ENCODE measurements at places on chromosomes 7 and 10.

- no peak for DNase-seq
Observed at GRCh38 chr10:3814838-3815220, 29.8 kb upstream of the KLF6 start.

GRCh38 chr10:974038-974784 lies 14.0 kb upstream of the GTPBP4 start:
- DNase-seq: no peak

GRCh38 chr10:5450605-5451384 lies 38.4 kb downstream of the NET1 start:
- no peak for DNase-seq

GRCh38 chr10:62978482-62978881 lies 154.6 kb upstream of the NRBF2 start:
- DNase-seq: no peak

DNA sequence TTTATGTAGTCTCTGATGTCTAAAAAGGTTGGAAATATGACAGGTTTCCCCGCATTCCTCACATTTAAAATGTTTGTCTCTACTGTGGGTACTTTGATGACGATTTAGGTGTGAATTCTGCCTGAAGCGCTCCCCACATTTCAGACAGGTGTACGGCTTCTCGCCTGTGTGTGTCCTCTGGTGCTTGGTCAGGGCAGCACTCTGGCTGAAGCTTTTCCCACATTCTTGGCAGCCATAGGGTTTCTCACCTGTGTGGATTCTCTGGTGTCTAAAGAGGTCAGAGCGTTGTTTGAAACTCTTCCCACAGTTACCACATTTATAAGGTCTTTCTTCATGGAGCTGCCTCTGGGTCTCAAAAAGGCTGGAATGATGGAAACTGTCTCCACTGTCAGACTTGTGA lies 6.3 kb downstream of the ZNF394 start:
- no peak for DNase-seq

DNA sequence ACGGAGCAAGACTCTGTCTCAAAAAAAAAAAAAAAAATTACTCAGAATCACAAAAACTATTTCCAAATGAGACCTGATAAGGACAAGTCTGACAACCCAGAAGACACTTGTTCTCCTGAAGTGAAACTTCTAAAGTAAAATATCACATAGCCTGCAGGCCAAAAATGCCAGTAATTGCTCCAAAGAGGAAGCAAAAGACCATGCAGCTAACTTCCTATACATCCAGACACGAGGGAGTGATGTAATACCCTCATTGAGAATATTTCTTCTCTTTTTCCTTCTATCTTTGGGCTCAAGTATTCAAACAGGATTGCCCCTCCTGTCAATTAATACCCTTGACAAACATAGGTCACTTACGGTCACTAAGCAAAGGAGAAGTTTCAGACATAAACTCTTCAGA lies 31.2 kb downstream of the ARMH3 start:
- DNase-seq: no peak

GRCh38 chr7:101882005-101882421 lies 64.6 kb downstream of the CUX1 start:
- no peak for DNase-seq

DNA sequence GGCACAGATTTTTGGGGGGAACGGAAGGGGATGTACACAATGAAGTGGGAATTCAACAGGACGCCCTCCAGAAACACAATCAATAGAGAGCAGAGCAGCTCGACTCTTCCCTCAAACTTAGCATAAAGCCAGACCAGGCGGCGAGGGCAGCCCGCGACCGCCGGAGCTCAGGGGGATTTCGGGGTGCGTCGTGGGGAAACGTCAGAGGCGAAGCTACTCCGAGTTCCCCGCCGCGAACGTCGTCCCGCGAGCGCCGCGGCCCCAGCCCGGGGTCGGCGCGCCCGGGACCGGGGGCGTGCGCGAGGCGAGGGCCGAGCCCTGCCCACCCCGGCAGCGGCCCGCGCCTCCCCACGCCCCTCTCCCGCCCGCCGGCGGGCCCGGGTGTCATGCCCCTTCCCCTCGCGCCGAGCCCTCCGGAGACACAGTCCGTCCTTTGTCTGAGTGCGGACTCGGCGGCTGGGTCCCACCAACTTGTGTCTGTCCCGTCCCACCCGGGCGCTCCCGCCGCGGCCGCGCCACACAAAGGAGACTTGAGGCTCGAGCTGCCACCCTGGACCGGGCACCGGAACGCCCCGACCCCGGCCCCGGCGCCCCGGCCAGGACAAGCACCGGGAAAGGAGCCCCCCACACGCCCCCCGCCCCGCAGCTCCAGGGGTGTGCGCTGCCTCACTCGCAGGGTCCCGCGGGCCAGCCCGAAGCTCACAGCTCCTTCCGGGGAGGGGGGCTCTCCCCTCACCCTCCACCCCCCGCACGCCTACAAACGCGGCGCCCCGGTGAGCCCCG lies 634 bp downstream of the EZH2 start:
- no peak for DNase-seq

DNA sequence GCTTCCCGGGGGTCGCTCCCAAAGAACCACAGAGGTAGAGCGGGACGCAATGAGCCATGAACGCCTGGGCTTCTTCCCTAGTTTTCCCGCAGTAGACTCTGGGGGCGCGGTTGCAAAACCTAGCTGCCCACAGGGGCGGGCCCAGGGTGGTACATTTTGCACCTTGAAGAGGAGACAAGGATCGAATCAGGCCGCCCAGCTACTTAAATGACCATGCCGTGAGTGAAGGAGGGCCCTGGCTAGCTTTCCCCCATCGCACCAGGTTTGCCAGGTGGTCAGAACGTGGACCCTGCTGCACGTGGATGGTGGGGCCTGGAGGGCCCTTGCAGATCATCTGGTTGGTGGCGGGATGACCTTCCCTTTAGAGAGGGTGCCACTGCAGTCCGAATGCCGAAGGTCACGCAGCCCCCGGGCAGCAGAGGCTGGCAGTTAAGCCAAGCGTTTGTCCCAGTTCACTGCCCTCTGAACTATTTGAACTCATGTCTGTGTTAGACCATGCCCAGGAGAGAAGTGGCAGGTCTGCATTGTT lies 604 bp upstream of the SHTN1 start:
- no peak for DNase-seq

DNA sequence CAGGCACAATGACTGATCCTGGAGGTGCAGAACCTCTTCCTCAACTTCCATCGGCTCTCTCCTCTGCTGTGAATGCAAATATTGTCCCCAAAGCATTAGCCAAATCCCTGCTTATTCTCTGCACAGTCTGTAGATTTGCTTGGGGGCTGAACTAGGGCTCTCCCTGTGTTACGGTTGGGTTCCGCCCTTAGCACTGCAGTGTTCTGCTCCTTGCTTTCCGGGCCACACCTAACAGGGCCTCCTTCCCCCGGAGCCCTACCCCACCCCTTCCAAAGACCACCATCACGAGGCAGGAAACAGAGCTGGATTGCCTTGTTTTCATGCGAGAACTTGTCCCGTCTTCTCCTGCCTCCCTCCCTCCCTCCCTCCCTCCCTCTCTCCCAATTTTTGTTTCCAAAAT lies 36.6 kb downstream of the SLC25A28 start:
- DNase-seq: no peak

DNA sequence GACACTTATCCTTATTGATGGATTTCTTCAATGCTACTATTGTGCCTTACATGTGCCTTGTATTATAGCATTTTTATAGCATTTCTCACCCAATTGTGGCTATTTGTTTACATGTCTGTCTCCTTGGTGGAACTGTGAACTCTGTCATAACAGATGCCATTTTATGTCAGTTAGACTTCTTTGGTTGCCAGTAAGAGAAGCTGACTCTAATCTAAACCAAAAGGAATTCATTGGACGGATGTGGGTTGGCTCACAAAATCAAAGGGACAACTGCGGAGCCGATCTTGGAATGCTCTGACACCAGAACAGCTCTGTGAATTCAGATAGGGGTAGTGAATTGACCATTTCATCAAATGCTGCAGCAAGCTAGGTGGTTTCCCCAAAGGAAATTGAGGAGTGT lies 15.0 kb downstream of the GARIN1A start:
- DNase-seq: no peak

GRCh38 chr7:158384746-158385145 lies 202.9 kb downstream of the PTPRN2 start:
- no peak for DNase-seq

DNA sequence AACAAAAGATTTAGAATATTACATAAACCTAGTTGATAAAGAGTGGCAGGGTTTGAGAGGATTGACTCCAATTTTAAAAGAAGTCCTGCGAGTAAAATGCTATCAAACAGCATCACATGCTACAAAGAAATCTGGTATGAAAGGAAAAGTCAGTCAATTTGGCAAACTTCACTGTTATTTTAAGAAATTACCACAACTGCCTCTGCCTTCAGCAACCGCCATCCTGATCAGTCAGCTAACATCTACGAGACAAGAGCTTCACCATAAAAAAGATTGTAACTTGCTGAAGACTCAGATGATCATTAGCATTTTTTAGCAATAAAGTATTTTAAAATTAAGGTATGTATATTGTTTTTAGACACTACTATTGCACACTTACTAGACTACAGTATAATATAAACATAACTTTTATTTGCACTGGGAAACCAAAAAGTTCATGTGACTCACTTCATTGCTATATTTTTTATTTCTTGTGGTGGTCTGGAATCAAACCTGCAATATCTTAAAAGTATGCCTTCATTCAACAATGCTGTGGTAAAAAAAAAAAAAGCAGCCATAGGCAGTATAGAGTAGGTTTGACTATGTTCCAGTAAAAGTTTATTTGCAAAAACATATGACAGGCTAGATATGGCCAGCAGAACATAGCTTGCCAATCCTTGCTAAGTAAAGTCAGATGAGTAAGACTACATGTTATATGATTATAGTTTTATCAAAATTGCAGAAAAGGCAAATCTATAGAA lies 74.4 kb downstream of the GLCCI1 start:
- no peak for DNase-seq

DNA sequence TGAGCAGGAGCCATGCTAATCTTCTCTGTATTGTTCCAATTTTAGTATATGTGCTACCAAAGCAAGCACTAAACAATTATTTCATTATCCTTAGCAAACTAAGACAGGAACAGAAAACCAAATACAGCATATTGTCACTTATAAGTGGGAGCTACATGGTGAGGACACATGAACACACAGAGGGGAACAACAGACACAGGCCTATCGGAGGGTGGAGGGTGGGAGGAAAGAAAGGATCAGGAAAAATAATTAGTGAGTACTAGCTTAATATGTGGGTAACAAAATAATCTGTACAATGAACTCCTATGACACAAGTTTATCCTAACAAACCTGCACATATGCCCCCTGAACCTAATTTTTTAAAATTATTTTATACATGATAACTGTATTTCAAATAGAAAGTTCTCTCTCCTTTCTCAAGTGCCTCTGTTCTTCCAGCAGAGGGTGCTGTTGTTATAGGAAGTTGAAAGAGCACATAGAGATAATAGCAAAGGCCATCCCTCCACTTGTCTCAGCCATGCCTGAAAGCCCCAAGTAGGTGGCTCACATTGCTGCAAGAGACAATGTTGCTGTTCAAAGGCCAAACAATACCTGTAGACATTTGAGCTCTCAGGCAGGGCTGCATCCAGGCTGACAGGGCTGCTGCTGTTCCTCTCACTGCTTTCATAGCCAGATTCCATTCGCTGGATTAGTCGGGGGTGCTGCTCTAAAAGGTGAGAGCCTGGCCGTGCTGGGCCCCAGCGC lies 33.4 kb upstream of the PPP3CB start:
- peak; percentile 44 for DNase-seq

GRCh38 chr7:158829021-158829341 lies 328 bp downstream of the ESYT2 start:
- no peak for DNase-seq

GRCh38 chr10:88994019-88994418 lies 3.4 kb downstream of the FAS start:
- no peak for DNase-seq

- DNase-seq: no peak
Observed at GRCh38 chr10:126902157-126902556, 3.1 kb upstream of the DOCK1 start.

- DNase-seq: no peak
Observed at GRCh38 chr10:44477046-44477425, 92.1 kb upstream of the CXCL12 start.

DNA sequence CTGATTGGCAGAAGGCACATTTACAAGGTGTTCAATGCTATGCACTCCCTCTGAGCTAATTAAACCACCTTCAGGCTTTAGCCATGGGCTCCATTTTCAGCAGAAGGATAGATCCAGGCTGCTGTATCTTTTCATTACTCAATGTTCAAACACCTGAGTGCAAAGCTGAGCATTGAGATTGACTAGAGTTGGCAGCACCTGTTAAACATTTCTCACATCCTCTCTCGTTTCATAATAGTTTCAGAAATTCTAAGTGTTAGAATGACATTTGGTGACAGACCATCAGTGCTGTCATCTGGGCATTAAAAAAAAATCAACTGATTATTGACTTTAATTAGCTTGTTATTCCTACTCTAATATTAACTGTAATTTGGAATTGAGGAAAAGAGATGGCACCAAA lies 187.1 kb upstream of the SEMA3E start:
- DNase-seq: no peak

DNA sequence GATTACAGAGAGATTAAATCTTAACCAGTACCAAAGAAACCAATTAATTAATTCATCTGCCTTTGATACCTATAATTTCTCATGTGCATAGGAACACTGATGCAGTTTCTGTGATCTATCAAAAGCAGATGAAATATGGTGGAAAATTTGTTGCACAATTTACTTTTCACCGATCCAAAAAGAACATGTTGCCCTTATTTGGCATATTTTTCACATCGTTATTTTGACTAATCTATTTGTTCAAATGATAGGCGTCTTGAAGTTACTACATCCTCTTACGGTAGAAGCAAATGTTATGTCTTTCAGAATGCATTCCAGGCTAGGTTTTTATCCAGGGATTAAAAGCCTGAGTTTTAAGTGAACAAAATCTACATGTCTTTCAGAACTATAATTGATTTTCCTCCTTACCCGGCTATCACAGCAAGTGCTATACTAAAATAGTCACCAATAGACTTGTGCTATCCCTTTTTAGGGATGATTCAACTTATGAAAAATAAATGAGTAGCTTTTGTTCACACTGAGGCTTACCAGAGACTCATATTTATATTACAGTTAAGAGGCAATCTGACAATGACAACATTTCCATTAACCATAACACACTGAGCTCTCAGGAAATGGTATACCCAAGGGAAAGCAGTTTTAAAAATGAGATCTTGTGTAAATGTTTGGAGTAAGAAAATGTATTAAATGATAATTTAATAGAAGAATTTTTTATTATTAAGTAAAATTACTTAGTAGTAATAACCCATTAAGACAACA lies 16.8 kb upstream of the TES start:
- DNase-seq: no peak

GRCh38 chr10:102001435-102002068 lies 54.4 kb downstream of the ARMH3 start:
- DNase-seq: no peak

GRCh38 chr10:18159557-18159956 lies 19.3 kb downstream of the CACNB2 start:
- no peak for DNase-seq

Measured in ovary (tissue), 10 donors.